ENCODE measurements at places on chromosomes 6 and 20.

DNA sequence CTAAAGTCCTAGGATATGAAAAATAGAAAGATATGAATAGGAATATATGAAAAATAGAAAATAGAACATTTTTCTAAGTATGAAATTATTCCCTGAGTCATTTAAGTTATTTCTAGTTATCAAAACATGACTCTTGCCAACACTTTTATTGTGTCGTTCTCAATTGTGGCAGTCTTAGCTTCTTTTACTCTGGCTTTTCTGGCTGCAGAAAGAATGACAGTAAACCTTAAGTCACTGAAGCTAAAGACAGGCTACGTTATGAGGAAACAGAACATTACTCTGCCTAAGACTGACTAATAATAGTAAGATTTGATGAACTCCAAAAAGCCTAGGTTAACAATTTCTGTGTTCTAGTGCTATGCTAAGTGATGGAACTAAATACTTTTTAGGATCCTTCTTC lies 74.6 kb downstream of the AIG1 start:
- no peak for DNase-seq

DNA sequence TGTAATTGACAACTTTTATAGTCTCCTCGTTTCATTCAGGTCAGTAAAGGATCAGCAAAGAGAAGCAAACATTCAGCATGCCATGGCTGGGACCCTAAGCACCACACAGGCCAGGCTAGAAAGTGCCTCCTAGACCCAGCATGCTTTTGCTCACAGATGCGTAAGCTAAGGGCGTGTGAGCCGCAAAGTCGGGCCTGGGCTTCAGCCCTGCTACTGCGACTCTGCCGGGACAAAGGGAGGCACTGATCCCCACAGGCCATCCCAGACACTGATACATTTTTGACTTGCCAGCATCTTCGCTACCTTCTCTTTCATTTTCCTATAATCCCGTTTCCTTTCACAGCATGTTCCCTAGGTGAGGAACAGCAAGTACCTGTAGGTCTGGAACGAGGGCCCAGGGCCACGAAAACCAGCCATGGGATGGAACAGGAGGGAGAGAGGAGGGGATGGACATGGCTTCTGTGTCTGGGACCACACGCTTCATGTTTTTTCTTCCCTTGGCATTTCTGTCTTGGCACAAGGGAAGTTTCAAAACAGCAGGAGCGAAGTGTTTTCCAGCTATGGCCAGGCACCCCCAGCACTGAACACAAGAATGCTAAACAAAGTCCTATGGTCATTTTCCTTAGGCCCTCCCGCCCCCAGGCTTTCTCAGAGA lies 42.6 kb downstream of the IRF4 start:
- DNase-seq: no peak

DNA sequence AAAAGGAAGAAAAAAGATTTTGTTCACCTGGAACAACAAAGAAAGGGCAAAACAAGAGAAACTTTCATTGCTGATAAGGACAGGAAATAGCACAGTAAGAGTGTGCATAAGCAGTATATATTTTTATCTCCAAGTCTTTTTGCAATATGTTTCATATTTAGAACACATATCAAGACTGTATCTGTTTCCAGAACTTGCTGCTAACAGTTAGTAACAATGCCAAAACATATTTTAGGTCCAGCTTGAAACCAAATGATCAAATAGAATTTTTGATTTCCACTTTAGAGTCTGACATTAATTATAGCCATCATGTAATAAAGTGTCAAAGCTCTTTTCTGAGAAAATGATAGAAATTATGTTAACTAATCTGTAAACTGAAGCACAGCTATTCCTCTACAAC lies 143.5 kb upstream of the SUPT3H start:
- no peak for DNase-seq

DNA sequence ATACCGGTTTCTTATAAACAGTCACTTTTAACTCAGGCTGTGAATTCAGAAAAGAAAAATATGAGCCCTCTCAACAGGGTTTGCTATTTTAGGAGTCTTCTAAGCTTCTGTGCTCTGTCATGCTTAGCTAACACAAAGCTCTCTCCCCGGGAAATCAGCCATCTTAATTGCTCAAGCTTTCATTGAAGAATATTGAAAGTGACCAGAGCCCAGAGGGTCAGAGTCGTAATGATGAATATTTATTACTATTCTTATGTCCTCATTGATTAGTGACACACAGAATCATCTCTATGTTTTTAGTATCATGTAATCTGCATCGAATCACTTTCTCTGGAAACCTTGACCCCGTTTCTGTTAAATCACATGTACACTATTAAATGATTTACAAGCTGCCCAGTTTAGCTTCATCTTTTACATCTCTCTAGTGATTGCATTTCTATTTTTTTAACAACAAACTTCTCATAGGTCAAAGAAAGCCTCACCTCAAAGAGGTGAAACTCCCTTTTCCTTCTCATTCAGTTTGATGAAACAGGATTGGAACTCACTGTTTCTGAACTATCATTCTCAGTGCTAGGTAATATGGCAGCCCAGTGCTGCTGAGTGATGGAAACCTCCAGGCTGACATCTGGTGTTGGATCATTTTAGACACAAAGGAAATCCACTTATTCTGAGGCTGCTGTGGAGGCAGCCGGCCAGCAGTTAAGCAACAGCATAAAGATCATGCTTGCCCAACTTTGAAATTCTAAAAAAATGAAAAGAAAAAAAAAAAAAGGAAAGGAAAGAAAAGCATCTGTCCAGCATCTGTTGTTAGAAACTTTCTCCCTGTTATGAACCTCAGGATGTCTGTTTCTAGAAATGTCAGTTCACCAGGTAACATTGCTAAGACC lies 96.3 kb downstream of the RFPL4B start:
- DNase-seq: no peak

DNA sequence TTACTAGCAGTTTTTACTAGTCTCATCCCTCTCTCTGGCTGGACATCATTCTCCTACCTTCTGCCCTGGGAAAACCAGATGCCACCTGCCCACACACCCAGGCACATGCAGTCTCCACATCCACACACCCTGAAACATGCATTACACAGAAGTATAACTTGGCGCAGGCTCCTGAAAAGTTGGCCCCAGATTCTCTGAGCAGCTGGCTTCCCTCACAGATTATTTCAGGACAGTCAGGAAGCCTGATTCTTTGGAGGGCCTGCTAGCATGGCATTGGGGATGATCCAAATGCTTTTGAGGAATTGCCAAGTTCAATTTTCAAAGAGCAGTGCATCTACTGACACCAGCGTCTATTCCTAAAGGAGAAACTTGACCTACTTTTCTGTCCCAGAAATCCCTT lies 27.8 kb upstream of the KIF16B start:
- DNase-seq: no peak

GRCh38 chr6:35557239-35557638 lies 44.5 kb upstream of the TULP1 start:
- no peak for DNase-seq

GRCh38 chr6:165686596-165687365 lies 23.7 kb upstream of the PDE10A start:
- peak; percentile 89 for DNase-seq

GRCh38 chr20:16100767-16101166 lies 472.5 kb downstream of the KIF16B start:
- no peak for DNase-seq

- no peak for DNase-seq
Measured at GRCh38 chr20:62710886-62711702, 2.5 kb downstream of the NTSR1 start.

- no peak for DNase-seq
Measured at GRCh38 chr6:21437581-21437980, 156.0 kb upstream of the SOX4 start.

GRCh38 chr6:81895511-81896185 lies 143.2 kb upstream of the TENT5A start:
- DNase-seq: no peak

GRCh38 chr6:137798846-137799245 lies 68.2 kb upstream of the TNFAIP3 start:
- no peak for DNase-seq

- DNase-seq: no peak
Measured at GRCh38 chr6:44653761-44654218, 266.3 kb downstream of the CDC5L start.

Measured in head of caudate nucleus (tissue), 42 donors.